ENCODE measurements at places on chromosomes 1 and 21. TPM values are rescaled to one million over a fixed set of nuclear protein-coding genes. Genes with fewer than 3 reads are reported as not detected.

The SPATC1L gene
- 11.9 TPM for total RNA-seq

The DR1 gene
- 40.4 TPM for total RNA-seq

The CELA2B gene
- total RNA-seq, result not detected

DNA sequence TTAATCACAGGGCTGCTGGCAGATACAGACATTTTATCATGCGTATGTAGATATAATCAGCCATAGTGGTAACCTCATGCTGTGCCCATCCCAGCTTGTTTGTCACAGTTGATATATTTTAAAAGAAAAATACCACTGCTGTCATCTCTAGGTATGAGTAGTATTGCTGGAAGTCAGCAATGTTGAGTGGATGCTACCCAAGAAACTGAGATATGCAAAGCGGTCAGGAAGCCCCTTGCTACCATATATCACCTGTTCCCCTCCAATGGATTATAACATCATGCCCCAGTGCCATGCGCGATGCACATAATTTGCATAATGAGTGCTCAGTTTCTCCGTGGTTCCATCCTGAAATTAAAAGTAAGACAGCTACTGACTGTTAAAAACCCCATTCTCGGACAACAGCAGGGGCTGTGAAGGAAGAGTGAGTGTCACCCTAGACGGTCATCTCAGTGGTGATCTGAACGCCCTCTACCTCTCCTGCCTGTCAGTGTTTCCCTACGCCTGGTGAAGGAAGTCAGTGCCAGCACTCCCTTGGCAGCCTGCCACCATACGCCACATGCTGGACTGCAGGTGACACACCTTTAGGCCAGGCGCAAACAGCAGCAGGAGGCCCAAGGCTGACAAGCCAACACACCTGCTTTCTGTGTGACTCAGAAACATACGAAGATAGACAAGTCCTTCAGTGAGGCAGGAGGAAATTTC is 2.7 kb downstream of the IL10RB start:
- H3K27ac ChIP-seq, result peak overlapping the region; percentile 83
- DNase-seq, result peak; percentile 69
- peaks cover 28% of the 10 kb centered on the region for H3K4me1 ChIP-seq
- H3K4me3 ChIP-seq, result no peak overlapping the region
- H3K27me3 ChIP-seq, result no peaks in the 10 kb centered on the region
- no peaks in the 10 kb centered on the region for H3K36me3 ChIP-seq

- H3K4me3 ChIP-seq, result peak overlapping the region; percentile 87
- H3K27me3 ChIP-seq, result no peaks in the 10 kb centered on the region
- peaks cover 15% of the 10 kb centered on the region for H3K4me1 ChIP-seq
- DNase-seq, result no peak
- H3K36me3 ChIP-seq, result no peaks in the 10 kb centered on the region
Measured at GRCh38 chr1:25906644-25907300, 553 bp upstream of the STMN1 start.

- H3K27ac ChIP-seq, result no peak overlapping the region
- H3K4me3 ChIP-seq, result no peak overlapping the region
- H3K36me3 ChIP-seq, result no peaks in the 10 kb centered on the region
- peaks cover 5% of the 10 kb centered on the region for H3K27me3 ChIP-seq
Measured at GRCh38 chr1:98452162-98452561, 209.4 kb upstream of the SNX7 start.

- no peak overlapping the region for H3K27ac ChIP-seq
- no peaks in the 10 kb centered on the region for H3K36me3 ChIP-seq
- no peak overlapping the region for H3K4me3 ChIP-seq
- H3K4me1 ChIP-seq, result no peaks in the 10 kb centered on the region
- no peak for DNase-seq
Measured at GRCh38 chr1:107762751-107763390, 202.1 kb downstream of the VAV3 start.

GRCh38 chr1:171611306-171611705 is 10.7 kb upstream of the MYOCOS start:
- no peaks in the 10 kb centered on the region for H3K4me1 ChIP-seq
- no peaks in the 10 kb centered on the region for H3K36me3 ChIP-seq
- no peak overlapping the region for H3K27ac ChIP-seq
- DNase-seq, result no peak
- H3K27me3 ChIP-seq, result no peaks in the 10 kb centered on the region
- H3K4me3 ChIP-seq, result no peak overlapping the region

Data from gastrocnemius medialis (tissue), 4 donors.